NCI-H526 (cell line): ENCODE measurements at places on chromosomes 11 and 22.

- no peak for DNase-seq
These were observed 1.4 kb downstream of the OSBP2 start for GRCh38 chr22:30695871-30696655.

GRCh38 chr22:43297270-43298061 is 45.7 kb downstream of the SCUBE1 start:
- no peak for DNase-seq

DNA sequence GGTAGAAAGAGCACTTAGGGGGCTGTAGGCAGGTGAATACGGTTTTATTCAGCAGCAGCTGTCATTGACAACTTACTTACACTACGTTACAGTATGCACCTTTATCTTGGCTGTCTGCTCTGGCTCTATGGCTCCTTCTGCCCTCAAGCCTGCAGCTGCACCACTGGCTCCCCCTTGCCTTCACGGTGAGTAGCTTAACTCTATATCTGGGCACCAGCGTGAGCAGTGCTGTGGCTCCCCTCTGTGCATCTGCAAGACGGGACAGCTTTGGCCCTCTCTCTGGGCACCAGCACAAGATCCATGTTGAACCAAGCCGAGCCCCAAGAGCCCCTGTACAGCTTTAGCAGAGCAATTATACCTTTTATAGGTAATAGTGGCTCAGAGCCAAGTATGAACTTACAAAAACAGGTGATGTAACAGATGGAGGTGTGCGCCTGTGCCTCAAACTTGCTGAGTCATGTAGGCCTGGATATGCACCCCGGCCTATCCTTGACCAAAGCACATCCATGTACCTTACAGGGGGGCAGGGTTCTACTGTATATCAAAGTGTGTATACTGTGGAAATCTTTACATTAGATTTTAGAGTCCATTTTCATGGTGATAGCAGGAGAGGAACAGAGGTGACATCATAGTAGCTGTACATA is 96.9 kb upstream of the CTSC start:
- DNase-seq: peak; percentile 6

GRCh38 chr22:31898926-31899325 is 45.4 kb upstream of the YWHAH start:
- no peak for DNase-seq
